ENCODE measurements at places on chromosomes 6 and 20.

DNA sequence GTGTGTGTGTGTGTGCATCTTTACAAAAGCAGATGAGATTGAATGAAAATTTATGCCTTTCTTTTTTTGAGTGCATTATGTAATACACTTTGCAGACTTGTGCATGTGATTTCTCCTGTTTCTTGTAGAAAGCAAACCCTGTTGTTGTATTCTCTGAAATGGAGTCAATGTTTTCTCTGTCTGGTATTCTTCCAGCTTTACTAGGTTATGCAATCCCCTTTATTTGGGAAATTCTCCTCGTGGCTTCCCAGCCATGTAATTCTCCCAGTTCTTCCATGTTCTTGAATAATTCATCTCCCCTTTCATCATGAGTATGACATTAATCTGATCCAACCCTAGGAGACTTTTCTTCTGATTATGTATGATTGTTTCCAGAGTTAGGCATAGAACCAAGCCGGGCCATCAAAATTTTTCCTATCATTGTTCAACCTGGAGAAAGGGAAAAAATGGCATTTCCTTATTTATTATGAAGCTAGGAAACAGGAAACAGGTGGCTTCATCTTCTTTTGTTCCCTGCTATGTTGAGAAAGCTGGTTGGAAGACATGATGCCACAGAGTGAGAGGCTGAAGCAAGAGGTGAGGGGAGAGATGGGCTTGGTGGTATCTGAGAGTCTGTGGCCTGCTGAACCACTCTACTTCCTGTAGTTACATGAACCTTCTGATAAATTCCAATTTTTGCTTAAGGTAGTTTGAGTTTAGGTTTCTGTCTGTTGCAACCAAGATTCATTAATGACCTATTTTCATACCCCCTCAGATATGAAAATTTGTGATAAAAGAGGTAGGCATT, 68.8 kb downstream of the PRL start:
- no peak for DNase-seq

GRCh38 chr6:72080260-72080941, 194.1 kb downstream of the RIMS1 start:
- no peak for DNase-seq

GRCh38 chr6:5201271-5201670, 59.5 kb downstream of the LYRM4 start:
- DNase-seq: no peak

DNA sequence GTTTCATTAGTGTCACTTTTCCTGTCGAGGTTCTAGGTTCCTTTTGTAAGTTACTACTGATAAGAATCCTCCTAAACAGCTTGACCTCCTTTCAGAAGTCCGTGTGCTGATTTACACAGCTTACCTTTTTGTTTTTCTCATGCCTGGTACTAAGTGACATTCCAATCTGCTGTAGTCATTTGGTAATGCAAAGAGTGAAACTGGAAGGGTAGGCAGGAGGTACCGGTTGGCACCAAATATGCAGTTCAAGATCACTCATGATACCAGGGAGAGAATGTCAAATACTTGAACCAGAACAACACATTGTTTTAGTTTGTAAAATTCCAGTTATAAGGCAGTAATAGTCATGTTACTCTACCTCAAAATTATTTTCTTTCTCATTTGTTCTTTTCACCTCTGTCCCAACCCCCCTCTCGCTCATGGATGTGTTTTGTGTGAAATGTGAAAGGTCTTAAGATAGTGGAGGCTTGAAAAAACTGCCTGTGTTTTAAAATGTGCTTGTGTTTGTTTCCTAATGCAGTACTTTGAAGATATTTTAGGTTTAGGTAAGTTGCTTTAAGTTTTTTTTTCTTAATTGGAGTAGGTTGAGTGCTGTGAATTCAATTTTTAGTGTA, 23.2 kb downstream of the AFDN start:
- no peak for DNase-seq

Measured in HEK293T (cell line).